ENCODE measurements at places on chromosomes 7 and 10.

- peak; percentile 31 for DNase-seq
- no peaks in the 10 kb centered on the region for H3K36me3 ChIP-seq
- peak overlapping the region; percentile 72 for H3K27ac ChIP-seq
- peaks cover 16% of the 10 kb centered on the region for H3K4me1 ChIP-seq
Measured at GRCh38 chr7:43758822-43759683, 573 bp downstream of the BLVRA start.

- peaks cover 7% of the 10 kb centered on the region for H3K27me3 ChIP-seq
- peaks cover 5% of the 10 kb centered on the region for H3K4me1 ChIP-seq
- no peak for DNase-seq
- H3K27ac ChIP-seq: no peak overlapping the region
- H3K36me3 ChIP-seq: no peaks in the 10 kb centered on the region
- no peak overlapping the region for H3K4me3 ChIP-seq
Measured at GRCh38 chr10:114347241-114347640, 57.1 kb downstream of the AFAP1L2 start.

- peaks cover 18% of the 10 kb centered on the region for H3K4me1 ChIP-seq
- peak; percentile 78 for DNase-seq
- no peak overlapping the region for H3K4me3 ChIP-seq
- H3K36me3 ChIP-seq: no peaks in the 10 kb centered on the region
Measured at GRCh38 chr7:78222001-78222751, 423.6 kb downstream of the PHTF2 start.

GRCh38 chr10:6669269-6669859, 89.3 kb upstream of the PRKCQ start:
- no peak overlapping the region for H3K4me3 ChIP-seq
- DNase-seq: peak; percentile 73
- no peaks in the 10 kb centered on the region for H3K36me3 ChIP-seq
- H3K4me1 ChIP-seq: no peaks in the 10 kb centered on the region
- no peak overlapping the region for H3K27ac ChIP-seq
- H3K27me3 ChIP-seq: no peaks in the 10 kb centered on the region

- no peak overlapping the region for H3K27ac ChIP-seq
- peak; percentile 69 for DNase-seq
- H3K4me1 ChIP-seq: peaks cover 42% of the 10 kb centered on the region
Measured at GRCh38 chr7:151063212-151063561, 3.8 kb downstream of the SLC4A2 start.

GRCh38 chr7:120615703-120616102, 242.2 kb downstream of the TSPAN12 start:
- no peak for DNase-seq
- no peak overlapping the region for H3K4me3 ChIP-seq
- no peaks in the 10 kb centered on the region for H3K36me3 ChIP-seq
- H3K4me1 ChIP-seq: no peaks in the 10 kb centered on the region
- no peak overlapping the region for H3K27ac ChIP-seq
